ENCODE measurements at places on chromosomes 11 and 22.

GRCh38 chr11:74980634-74981033 is 8.1 kb upstream of the NEU3 start:
- no peak for DNase-seq

GRCh38 chr11:69611548-69612526 is 29.1 kb upstream of the CCND1 start:
- no peak for DNase-seq

DNA sequence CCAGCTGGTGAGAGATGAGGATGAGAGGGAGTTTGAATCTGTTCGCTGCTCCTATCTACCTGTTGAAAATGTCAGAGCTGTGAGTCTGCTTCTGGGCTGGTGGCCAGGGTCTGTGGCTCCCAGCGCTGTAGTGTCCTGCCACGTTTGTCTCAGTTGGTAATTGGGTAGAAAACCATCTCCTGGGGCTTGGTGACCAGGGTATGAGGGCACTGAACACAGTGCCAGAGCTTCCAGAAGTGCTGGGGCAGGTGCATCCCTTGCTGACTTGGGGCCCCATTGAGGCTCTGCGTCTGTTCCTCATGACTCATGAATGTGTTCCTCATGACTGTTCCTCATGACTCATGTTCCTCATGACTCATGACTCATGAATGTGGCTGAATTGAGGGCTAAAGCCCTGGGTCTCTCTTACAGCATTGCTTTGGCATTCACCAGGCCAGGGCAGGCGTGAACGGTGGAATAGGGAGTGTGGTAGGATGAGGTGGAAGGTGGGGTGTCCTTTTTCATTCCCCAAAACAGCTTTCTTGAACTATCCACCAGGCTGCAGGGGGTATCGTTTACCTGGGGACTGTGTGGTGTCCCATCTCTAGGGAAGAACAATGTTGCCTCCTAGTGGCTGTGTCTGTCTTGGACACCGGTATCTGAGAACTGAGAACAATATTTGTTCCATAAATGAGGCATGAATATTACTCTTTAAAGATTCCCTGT is 139.5 kb downstream of the COMMD9 start:
- peak; percentile 89 for DNase-seq

DNA sequence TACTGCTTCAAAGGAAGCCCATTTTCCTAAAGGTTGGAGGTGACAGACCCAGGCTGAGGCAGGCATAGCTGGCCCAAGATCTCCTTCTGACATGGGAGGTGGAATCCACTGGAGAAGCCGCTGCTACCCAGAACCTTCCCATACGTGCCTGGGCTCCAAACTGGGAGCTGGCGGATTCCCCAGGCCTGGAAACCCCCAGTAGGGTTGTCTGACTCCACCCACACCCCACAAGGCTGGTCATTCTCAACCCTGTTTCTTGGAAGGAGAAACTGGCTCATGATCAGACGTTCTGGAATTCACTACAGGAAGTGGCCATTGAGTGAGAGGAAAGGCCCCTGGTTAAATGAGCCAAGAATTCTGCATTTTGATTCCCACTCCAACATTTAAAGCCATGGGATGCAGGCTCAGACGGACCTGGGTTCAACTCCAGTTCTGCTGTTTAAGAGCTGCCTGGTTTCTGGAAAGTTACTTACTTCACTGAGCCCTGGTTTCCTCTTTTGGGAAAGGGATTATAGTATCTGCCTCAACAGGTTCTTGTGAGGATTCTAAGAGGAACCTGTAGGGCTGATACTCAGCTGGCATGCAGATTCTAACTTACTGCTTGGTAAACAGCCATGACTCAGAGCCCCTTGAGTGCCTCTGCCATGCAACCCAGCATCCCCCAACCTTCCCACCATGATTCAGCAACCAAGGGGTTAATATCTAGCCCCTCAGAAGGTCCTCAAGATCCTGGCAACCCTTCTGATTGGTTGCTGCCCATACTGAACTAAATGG is 19.4 kb upstream of the TSKU start:
- no peak for DNase-seq

DNA sequence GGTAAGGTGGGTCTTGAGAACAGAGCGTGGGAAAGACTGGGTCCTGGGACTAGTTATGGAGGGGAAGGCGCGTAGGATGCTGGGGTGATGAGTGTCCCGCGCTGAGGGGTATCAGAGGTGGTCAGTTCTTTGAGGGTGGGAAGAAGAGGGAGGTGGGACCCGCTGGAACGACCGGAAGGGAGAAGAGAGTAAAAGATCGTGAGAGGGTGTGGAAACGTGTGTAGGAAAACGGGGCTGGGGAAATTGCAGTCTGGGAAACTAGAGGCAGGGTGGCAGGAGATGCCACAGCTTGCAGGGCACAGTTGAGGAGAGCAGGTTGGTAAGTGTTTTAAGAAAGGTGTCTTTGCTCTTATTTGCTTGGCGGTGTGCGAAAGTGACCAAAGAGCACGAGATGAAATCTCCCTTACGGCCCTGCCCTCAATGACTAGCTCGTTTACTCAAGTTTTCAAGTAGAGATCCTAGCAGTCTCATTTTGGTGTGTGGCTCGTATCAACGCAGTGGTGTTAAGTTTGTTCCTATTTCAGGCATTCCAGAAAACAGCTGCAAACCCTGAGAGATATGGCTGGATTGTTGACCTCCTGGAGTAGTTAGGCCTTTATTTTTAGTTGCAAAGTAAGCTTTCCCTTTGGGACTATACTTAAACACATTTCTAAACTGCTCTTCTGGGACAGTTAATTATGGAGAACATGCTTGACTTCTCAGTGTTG is 615 bp downstream of the STT3A start:
- DNase-seq: peak; percentile 24

GRCh38 chr11:120066738-120067437 is 71.0 kb downstream of the TRIM29 start:
- no peak for DNase-seq

DNA sequence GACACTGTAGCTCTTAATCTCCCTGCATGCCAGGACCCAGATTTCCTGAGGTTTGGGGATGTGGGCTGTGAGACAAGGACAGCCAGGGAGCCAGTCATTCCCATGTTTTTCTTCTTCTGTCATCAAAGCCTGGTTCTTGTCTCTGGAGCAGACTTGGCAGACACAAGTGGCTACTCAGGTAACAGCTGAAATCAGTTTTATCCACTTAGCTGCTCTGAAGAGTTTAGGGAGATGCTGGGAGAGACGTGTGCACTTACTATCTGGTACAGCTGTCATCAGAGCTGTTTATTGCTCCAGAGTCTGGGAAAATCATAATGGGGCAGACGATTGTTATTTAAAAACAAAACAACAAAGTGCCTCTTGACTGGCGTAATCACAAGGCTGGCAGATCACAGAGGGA is 56.6 kb downstream of the CSNK2A3 start:
- no peak for DNase-seq

DNA sequence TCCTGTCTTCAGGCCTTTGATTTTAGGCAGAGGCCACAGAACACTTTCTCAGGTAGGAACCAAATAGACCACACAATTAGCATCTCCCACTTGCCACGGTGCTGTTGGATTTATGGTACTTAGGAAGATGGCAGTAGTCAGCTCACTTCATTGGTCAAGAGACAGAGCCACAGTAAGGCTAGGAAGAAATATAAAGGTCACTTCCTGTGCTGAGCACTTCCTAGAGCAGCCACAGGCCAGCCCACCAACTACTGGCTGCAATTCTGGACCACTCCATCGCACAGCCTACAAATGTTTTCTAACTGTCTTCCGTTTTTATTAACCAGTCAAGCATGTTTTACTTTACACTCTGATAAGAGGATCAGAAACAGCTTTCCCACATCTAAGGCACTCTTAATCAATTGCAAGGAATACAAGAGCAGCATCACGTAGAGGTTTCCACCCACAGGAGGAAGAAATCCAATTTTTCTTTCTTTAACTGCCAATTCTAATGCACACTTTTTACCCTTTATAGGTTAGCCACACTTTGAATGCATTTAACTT is 54.7 kb downstream of the ABTB2 start:
- DNase-seq: no peak

GRCh38 chr22:46107089-46107664 is 43.1 kb upstream of the PPARA start:
- DNase-seq: no peak

- DNase-seq: peak; percentile 31
These were observed 6.9 kb upstream of the TUBA8 start for GRCh38 chr22:18103527-18104269.

- DNase-seq: no peak
These were observed 337.0 kb downstream of the SHANK2 start for GRCh38 chr11:70915158-70915985.

DNA sequence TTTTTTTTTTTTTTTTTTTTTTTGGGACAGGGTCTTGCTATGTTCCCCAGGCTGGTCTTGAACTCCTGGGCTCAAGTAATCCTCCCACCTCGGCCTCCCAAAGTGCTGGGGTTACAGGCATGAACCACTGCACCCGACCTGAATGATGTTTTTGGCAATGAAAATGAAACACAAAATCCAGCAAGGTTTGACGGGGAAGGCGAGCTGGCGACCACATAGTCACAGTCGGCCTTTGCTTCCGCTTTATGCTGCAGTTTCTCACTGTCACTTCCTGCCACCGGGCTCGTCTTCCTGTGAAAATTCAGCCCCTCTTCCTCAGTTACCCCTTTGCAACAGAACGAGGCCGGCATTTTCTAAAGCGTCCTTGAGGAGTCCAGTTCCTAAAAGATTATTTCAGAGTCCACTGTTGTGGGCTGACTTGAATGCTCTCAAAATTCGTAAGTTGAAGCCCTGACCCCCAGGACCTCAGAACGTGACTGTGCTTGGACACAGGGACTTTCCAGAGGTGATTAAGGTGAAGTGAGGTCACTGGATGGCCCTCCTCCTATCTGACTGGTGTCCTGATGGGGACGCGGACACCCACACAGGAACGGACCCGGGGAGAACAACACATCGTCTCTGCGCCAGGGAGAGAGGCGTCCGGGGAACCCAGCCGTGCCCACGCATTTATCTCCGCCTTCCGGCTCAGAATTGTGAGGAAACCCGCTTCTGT is 2.9 kb upstream of the BID start:
- peak; percentile 87 for DNase-seq

- no peak for DNase-seq
These were observed 8.5 kb upstream of the TMPRSS4 start for GRCh38 chr11:118068206-118068944.
